ENCODE measurements at places on chromosomes 6 and 20. TPM values are rescaled to one million over a fixed set of nuclear protein-coding genes. Genes with fewer than 3 reads are reported as not detected.

The ADGB gene
- total RNA-seq, result not detected

- DNase-seq, result no peak
These were observed 39.4 kb upstream of the MRPS10 start for GRCh38 chr6:42257063-42257462.

DNA sequence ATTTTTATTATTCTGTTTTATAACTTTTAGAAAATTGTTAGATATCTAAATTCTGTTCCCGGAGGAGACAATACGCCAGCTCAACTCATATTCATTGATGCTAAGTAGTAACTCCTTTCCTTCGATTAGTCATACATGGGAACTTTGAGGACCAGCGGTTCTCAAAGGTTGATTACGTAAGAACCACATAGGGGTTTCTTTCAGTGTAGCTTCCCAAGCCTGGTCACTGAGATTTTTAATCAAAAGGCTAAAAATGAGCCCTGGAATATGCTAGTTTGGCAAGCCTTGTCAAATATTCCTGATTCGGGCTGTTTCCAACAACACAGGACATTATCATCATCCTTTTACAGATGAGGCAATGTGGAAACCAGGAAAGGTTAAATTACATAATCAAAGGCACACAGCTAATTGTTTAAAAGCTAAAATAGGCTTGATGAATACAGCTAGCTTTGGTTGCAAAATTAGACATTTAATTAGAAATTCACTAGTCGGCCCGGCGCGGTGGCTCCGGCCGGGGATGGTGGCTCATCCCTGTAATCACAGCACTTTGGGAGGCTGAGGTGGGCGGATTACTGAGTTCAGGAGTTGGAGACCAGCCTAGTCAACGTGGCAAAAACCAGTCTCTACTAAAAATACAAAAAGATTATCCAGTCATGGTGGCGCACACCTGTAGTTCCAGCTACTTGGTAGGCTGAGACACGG is 14.6 kb upstream of the MEI4 start:
- no peak for DNase-seq

DNA sequence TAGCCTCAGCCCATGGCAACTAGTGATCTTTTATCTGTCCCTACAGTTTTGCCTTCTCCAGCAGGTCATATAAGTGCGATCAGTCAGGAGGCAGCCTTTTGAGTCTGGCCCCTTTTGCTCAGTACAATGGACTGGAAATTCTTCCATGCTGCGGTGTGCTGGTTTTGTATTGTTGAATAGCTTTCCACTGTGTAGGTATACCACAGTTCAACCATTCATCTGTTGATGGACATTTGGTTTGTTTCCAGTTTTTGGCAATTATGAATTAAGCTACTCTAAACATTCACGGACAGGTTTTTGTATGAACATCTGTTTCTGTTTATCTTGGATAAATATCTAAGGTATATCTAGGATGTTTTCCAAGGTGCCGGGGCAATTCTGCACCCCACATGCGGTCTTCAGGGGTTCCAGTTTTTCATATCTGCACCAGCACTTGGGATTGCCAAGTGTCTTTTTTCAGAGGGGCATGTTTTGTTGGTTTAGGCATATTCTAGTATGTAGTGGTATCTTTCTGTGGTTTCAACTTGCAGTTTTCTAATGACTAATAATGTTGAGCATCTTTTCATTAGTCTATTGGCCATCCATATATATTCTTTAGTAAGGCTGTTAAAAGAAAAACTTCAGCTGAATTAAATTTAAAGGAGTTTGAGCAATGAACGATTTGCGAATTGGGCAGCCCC is 141.0 kb downstream of the TFAP2C start:
- DNase-seq, result no peak

Measured in dermis microvascular lymphatic vessel endothelial cell (primary cell).